ENCODE measurements at places on chromosomes 12 and 14. TPM values are rescaled to one million over a fixed set of nuclear protein-coding genes. Genes with fewer than 3 reads are reported as not detected.

PELI2 gene
- 8.1 TPM for total RNA-seq

BCL7A gene
- total RNA-seq: 15.5 TPM

MYF6 gene
- total RNA-seq: not detected

KRT2 gene
- not detected for total RNA-seq

PLEKHG7 gene
- 0.12 TPM for total RNA-seq

TMTC1 gene
- not detected for total RNA-seq

NOVA1 gene
- total RNA-seq: not detected

PTCSC3 gene
- total RNA-seq: not detected

AMN1 gene
- total RNA-seq: 8.8 TPM

SSTR1 gene
- 8.5 TPM for total RNA-seq

MSRB3 gene
- 7.7 TPM for total RNA-seq

RNF212B gene
- not detected for total RNA-seq

BCL11B gene
- 0.05 TPM for total RNA-seq

SLC6A15 gene
- total RNA-seq: not detected

DPY19L2 gene
- total RNA-seq: not detected

ALDH1L2 gene
- total RNA-seq: 20.3 TPM

SLC17A8 gene
- total RNA-seq: not detected

KCNC2 gene
- not detected for total RNA-seq
